RWPE1 (cell line): ENCODE measurements at places on chromosomes 5 and 9.
A peak's percentile ranks its signal among the peaks of the same experiment; 100 is the strongest.

GRCh38 chr5:115069087-115069968 is 100.4 kb downstream of the TRIM36 start:
- DNase-seq = peak; percentile 44

DNA sequence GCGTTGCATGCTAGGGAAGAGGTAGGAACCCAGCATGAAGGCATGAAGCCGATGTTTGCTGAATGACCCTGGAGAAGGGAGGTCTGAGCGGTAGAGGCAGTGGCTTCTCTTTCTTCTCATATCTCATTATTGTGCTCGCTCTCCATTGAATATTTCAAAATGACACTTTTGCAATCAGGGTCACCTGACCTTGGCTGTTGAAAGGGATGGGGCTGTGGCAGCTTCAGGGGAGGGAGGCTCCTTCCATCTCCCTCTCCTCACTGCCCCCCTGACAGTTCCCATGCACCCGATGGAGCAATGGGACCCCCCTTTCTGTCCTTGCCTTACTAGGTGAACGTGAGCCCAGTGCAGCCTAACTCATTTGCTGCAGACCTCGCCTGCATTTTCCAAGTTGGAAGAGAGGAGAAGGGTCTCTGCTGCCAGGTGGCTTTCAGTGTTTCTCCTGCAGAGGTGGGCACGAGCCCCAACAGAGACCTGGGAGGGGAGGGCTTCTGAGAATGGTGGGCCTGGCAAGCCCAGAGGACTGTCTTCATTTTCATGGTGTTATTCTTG is 17.9 kb downstream of the STC2 start:
- no peak for DNase-seq

DNA sequence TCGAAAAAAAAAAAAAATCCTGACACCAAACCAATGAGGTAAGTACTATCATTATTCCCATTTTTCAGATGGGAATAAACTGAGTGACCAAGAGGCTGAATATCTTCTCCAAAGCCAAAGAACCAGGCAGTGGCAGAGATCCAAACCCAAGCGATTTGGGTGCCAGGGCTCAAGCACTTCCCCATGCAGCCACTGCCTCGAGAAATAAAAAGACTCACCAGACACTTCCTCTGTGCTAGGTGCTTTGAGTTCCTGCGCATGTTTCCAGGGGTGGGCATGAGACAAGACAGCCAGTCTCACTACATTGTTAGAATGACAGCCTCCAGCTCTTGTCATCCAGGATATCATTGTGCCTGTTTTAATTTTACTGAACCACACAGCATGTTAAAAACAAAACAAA is 2.3 kb upstream of the RPL26L1 start:
- no peak for DNase-seq

GRCh38 chr5:57717555-57717954 is 234.9 kb upstream of the ACTBL2 start:
- DNase-seq = no peak

GRCh38 chr9:136107155-136107952 is 11.3 kb downstream of the TMEM250 start:
- DNase-seq = no peak

- no peak for DNase-seq
Observed at GRCh38 chr5:91378752-91379211, 4.3 kb downstream of the ARRDC3 start.

DNA sequence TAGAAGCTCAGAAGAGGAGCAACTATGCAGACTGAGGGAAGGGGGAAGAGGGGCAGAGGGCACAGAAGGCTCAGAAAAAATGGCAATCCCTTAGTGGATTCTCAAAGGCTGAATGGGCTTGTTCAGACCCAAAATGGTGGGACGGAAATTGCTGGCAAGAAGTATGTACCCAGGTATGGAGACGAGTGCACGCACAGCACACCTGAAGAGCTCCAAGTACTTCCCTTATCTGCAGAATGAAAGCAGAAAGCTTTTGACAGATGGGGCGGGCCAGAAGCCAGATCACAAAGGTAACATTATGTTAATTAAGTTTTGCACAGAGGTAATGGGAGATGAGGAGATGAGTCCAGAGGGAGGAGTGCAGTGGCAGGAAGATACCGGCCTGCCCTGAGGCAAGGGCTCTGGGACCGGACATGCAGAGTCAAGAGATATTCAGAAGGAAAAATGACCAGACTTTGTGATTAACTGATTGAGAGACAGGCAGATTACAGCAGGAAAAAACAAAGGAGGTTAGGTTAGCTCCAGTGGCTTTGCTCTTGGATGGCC is 138.1 kb upstream of the PIK3R1 start:
- DNase-seq = no peak

GRCh38 chr5:90994796-90995195 is 388.3 kb downstream of the ARRDC3 start:
- DNase-seq = peak; percentile 60

GRCh38 chr5:79702606-79703380 is 13.2 kb downstream of the CMYA5 start:
- peak; percentile 60 for DNase-seq

- DNase-seq = no peak
Observed at GRCh38 chr5:116778032-116778431, 203.4 kb upstream of the SEMA6A start.

- DNase-seq = no peak
Observed at GRCh38 chr9:77440057-77440456, 208.1 kb downstream of the GNA14 start.

- no peak for DNase-seq
Observed at GRCh38 chr9:18396102-18396728, 77.7 kb upstream of the ADAMTSL1 start.

- no peak for DNase-seq
Observed at GRCh38 chr9:13606586-13606985, 327.1 kb upstream of the MPDZ start.

- no peak for DNase-seq
Observed at GRCh38 chr9:78280982-78281668, 15.8 kb upstream of the PSAT1 start.

- no peak for DNase-seq
Observed at GRCh38 chr9:127398715-127399400, 1.9 kb downstream of the SLC2A8 start.

- no peak for DNase-seq
Observed at GRCh38 chr5:57804007-57804444, 321.4 kb upstream of the ACTBL2 start.

DNA sequence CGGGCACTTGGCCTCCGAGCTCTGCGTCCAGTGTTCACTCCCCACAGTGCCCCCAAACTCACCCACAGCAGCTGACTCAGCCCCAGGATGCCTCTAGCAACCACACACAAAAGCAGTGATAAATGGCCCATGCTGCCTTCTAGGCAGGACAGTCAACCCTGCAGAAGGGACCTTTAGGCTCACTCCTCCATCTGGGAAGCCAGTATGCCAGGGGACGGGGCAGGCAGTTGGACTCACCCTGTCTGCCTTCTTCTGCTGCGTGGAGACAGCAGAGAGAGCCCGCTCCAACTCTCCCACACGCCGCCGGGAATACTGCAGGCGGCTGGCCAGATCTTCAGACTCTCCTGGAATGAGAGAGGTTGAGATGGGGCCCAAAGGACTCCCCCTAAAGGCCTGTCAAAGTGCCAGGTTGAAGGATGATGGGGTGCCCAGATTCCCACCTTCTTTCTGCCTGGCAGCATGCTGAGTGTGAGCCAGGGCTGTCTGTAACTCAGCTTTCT is 10.4 kb downstream of the GOLGA2 start:
- no peak for DNase-seq

DNA sequence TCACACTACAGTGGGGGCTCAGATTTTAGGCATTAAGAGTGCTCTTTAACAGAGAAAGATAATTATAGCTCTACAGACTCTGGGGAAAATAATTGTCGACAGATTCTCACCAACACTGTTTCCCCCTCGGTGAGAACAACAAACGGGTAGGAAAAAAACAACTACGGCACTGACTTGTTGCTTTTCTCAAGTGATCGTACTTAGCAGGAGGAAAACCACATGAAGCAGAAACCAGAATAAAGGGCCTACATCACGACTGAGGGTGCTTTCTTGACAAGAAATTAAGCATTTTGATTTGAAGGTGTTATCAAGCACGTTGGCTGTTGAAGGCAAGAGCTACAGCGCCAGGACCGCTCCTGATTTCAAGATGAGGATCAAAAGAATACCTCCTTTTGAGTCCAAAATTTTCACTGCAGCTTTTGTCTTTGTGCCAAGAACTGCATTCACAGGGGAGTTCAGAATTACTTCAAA is 27.2 kb upstream of the CER1 start:
- DNase-seq = no peak

GRCh38 chr5:1163366-1163765 is 38.0 kb upstream of the SLC6A19 start:
- DNase-seq = no peak

- no peak for DNase-seq
Observed at GRCh38 chr5:147560718-147561331, 51.0 kb upstream of the DPYSL3 start.

DNA sequence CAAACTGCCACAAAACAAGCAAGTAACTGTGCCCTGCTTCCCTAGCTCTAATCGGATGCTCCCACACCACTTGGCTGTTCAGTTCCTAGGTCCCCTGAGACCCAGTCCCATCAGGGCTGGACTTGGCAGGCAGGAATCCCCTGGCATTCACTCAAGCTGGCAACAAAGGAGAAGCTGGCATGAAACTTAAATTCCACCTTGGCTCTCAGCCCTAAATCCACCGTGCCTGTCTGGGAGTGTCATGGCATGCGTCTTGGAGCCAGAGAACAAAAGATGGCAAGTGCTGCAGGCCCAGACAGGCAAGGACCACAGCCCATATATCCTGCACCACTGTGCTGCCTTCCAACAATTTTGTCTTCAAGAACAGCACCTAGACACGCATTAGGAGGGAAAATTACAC is 38.2 kb downstream of the ETF1 start:
- DNase-seq = peak; percentile 96

- peak; percentile 31 for DNase-seq
Observed at GRCh38 chr9:38160613-38161215, 91.7 kb upstream of the SHB start.

DNA sequence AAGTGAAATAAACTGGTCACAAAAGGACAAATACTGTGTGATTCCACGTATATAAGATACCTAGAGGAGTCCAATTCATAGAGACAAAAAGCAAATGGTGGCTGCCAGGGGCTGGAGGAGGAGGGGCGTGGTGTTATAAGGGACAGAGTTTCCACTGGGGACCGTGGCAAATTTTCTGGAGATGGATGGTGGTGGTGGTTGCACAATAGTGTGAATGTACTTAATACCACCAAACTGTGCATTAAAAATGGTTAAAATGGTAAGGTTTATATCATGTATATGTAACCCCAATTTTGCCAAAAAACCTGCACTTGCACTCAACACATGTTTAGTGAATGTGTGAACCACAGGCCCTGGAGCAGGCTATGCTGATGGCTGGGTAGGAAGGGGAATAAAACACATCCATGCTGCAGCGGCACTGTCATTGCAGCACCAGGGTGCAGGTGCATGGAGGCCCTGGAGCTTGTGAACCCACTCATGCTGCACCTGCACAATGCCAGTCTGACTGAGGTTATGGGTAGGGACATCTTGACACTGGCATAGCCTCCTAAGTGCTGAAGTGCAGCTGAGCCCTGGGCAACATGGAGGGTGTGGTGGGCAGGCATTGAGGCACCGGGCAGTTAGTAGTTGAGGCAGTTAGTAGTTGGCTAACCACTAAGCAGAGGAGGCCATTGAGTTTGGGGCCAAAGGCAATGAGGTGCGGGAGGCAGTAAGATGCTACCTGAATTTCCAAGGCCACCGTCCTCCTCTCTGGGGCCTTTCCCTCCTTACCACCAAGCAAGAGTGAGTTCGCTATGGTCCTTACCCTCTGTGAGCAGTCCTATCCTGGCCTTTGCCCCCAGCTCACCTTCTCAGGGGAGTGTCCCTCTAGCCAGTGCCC is 3.5 kb upstream of the PHF2 start:
- DNase-seq = no peak

DNA sequence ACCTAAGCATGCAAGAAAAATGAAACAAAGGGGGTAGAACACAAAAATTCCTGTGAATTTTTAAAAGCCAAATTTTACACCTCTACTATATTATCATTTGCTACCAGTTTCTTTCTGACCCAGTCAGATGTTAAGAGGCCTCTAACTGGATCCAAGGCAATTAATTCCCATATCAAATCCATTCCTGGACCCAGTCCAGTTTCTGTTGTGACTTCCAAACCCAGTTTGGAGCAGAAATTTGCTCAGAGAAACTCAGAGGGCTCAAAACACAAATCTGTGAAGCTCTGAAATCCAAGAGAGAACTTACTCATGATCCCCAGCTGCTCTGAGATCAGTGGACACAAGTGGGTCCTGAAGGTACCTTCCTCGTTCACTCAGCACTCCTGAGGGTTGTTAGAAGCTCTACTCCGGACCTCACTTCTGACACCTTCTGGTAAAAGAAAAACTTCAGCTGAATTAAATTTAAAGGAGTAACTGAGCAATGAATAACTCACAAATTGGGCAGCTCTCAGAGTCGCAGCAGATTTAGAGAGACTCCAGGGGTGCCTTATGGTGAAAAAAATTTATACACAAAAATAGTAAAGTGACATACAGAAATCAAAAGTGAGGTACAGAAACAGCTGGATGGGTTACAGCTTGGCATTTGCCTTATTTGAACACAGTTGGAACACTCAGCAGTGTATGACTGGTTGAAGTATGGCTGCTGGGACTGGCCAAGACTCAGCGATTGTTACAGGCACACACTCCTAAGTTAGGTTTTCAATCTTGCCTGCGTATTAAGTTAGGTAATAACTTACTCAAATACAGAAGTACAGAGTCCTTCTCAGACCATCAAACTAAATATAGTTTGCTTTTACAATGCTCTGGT is 32.4 kb downstream of the INSL4 start:
- DNase-seq = no peak

- DNase-seq = no peak
Observed at GRCh38 chr9:126611193-126611591, 2.5 kb upstream of the LMX1B start.

DNA sequence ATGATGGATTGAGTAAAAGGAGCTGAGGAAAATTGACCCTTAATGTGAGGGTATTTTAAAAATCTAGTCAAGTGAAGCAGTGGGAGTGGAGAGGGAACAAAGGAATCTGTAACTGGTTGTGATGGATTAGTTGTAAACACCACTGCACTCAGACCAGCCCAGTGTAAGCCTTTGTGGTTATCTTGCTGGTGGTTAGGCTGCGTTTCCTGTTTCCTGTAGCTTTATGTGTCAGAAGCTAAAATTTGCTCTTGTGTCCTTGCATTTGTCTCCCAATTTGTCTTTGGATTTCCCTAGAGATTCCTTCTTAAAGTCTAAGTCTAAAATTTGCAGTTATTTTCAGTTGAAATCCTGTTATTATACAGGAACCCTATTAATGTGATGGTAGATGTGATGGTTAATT is 6.3 kb downstream of the IFNA21 start:
- DNase-seq = no peak

DNA sequence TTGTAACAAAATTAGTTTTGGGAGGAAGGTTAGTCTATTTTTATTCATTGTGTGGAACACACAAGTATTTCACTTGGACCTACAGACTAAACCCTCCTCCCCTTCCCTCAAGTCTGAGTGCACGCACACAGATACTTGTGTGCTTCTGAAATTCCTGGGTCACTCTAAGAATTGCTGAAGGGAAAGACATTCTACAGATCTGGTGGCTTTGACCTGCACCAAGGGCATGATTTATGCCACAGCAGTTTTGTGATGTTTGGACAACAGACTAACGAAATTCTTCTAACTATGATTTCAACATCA is 150.5 kb downstream of the ARL15 start:
- no peak for DNase-seq
